Stimulated activated CD8-positive, alpha-beta memory T cell treated with anti-CD3 and anti-CD28 coated beads, Interleukin-7, amount 100 ng/mL, for 1 hour (primary cell): ENCODE measurements at places on chromosomes 2 and 18.

GRCh38 chr2:31660812-31661335 lies 80.1 kb upstream of the SRD5A2 start:
- no peak for DNase-seq

- no peak for DNase-seq
These were observed 76.4 kb downstream of the AGAP1 start for GRCh38 chr2:235570256-235570655.

GRCh38 chr2:219378163-219378851 lies 9.4 kb downstream of the DNPEP start:
- DNase-seq: no peak

DNA sequence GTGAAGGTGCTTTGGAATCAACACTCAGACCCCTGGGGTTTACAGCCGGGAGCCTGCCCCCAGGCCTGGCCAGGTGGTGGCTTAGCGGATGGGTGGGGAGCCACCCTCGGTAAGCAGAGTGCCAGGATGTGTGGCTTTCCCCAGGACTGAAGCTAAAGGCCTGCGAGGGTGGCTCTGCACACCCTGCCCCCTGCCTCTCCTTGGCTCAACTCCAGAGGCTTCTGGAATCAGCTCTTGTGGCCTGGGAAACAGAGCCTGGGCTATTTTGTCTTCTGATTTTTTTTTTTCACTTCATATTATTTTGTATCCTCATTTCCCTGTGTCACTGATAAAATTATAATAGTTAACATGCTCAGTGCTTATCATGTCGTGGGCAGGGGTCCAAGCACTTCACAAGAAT lies 79.8 kb downstream of the RHOB start:
- no peak for DNase-seq

GRCh38 chr2:173359231-173359630 lies 4.6 kb downstream of the CDCA7 start:
- no peak for DNase-seq

DNA sequence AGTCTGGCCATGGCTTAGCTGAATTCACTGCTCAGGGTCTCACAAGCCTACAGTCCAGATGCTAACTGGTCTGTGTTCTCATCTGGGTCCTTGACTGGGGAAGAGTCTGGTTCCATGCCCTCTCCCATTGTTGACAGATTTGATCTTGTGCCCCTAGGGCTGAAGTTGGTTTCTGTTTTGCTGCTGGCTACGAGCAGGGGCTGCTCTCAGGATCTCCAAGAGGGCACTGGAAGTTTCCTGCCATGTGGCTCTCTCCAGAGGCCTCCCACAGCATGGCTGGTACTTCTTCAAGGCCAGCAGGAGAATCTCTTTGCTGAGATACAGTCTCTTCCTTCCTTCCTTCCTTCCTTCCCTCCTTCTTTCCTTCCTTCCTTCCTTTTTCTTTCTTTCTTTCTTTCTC lies 78.1 kb downstream of the SPP2 start:
- DNase-seq: no peak

DNA sequence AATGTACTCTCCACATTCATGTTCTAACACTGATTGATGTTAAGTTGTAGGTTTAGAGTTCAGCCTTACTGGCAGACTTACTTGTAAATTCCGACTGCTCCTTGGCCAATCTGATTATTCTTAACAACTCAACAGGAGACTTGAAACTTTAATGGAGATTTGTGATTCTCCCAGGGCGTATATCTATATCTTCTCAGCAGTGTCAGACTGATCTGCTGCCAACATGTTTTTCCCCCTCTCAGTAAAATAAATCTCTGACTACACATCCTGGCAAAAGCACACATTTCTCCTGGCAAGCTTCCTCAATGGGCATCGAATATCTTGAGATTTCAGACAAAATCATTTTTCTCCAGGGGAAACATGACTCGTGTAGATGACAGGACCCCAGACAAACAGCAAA lies 1041.2 kb downstream of the DPP10 start:
- DNase-seq: no peak

- DNase-seq: no peak
These were observed 29.8 kb downstream of the ALPK2 start for GRCh38 chr18:58599106-58599505.

- DNase-seq: no peak
These were observed 578.7 kb downstream of the ADCYAP1 start for GRCh38 chr18:1483385-1483784.

DNA sequence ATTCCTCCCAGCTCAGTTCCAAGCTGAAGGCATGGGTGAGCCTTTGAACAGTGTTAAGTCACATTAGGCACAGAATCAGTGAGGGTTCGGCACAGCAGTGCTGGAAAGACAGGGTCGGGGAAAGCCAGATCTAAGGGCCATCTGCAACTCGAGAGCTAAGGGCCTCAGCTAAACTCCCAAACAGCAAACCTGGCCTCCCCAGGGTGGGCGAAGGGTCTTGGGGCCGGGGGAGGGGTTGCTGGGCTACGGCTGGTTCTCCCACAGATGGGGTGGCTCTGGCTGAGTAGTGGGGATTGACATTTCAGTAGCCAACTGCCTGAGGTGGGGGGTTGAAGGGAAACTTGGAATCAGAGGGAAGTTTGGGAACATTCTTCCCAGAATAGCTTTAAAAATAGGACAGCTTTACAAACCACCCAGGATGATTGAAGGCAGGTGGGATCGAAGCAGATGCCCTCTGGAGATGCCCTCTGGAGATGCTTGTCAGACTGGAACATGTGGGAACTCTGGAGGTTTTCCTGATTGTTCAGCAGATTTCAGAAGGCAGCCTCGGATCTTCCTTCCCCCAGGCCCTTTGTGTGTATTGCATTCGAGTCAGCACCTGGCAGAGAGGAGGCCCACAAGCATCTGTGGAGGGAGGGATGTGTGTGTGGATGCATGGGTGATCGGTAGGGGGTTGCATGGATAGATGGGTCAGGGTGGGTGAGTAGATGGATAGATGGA lies 156.4 kb downstream of the SMAD7 start:
- DNase-seq: no peak

DNA sequence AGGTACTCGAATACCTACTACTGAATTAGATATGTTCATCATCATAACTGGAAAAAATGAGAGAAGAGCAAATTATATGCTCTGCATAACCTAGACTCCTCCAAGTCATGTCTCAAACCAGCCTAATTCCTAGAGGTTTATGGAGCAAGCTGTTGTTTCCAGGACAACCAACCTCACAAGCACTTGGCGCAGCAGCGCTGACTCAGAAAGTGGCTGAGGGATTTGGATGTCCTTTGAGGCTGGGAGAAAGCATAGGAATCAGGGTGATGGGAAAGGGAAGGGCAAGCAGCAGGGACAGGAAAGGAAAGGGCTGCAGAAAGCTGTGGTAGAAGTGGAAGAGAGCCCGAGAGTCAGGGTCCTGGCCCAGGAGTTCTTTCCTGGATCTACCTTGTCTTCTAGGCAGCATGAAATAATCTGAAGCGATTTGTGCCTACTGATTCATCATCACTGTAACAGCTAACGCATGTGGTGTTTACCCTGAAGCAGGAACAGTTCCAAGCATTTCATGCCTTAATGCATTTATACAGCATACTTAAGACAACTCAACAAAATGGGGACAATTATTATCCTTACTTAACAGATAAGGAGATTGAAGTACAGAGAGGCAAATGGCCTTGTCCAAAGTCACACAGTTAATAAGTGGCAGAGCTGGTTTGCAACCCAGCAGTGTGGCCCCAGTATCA lies 3.7 kb downstream of the PLEK start:
- DNase-seq: no peak

GRCh38 chr2:143802871-143803650 lies 673.8 kb downstream of the ARHGAP15 start:
- DNase-seq: no peak

DNA sequence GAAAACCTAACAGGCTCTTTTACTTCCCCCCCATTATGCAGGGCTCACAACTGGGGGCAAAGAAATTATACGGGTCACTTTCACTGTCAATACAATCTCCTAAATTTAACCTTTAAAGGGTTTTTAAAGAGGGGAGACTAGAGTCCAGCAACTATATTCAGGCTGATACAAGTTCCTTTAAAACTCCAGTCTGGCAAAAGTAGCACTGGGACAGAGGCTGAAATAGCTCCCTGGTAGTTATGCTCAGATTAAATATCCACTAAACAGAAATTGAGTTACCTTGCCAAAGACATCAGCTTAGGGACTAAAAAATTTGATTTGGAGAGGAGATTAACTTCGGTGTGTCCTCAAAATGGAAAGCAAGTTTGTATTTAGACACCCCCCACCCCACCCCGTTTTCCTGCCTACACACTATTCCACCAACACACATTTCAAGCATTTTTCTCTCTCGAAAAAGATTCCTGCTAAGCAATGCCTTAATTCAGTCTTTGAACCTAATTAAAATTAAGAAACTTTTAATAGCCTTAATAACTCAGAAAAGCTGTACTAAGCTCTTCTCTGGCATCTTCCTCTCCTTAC lies 127.2 kb downstream of the OSBPL1A start:
- no peak for DNase-seq

DNA sequence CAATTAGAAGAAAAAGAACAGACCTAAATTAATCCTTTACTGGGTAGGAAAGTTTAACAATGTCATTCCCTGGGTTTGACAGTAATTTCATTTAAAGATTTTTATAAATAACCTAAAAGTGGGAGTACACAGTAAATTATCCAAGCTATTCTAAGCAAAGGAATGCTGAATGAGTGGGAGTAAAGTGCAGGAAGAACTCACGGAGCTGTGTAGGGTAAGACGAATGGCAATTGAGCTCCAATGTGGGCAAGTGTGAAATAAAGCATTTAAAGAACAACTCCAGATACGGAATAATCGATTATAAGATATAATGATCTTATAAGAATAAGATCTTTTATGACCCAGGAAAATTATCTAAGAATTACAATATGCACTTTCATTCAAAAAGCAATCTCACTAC lies 93.2 kb downstream of the LRRTM4 start:
- DNase-seq: no peak

DNA sequence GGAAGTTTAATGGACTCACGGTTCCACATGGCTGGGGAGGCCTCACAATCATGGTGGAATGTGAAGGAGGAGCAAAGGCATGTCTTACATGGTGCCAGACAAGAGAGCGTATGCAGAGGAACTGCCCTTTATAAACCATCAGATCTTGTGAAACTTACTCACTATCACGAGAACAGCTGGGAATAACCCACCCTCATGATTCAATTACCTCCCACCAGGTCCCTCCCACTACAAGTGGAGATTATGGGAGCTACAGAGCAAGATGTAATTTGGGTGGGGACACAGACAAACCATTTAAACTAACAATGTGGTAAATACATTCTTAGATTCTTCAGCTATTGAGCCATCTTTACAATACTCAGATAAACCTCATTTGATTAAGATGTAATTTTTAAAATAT lies 176.1 kb downstream of the SH3BP4 start:
- no peak for DNase-seq

DNA sequence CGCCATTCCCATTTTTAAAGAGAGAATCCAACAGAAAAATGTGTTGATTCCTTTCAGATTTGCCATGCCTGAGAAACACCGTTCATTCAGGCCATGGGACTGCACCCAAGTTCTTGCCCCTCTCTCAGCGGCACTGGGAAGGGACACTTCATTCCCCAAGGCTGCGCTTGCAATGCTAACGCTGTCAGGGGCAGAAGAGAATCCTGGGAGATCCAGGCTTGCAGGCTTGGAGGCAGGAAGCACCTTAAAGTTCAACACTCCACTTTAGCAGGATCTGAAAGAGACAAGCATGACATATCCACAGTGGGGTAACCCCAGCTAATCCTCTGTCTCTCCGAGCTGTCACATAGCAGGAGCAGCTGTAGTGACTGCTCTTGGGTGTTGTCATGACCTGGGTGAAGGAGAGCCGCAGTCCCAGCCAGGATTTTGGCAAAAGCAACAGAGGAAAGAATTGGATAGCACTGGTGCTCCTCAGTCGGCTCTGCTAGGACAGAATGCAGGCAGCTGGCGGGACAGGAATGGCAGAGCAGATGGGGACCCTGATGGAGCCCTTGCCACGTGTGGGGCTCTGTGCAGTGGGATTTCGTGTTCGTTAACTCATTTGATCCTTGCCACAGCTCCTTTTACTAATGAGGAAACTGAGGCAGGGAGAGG lies 22.0 kb upstream of the ODC1 start:
- no peak for DNase-seq

DNA sequence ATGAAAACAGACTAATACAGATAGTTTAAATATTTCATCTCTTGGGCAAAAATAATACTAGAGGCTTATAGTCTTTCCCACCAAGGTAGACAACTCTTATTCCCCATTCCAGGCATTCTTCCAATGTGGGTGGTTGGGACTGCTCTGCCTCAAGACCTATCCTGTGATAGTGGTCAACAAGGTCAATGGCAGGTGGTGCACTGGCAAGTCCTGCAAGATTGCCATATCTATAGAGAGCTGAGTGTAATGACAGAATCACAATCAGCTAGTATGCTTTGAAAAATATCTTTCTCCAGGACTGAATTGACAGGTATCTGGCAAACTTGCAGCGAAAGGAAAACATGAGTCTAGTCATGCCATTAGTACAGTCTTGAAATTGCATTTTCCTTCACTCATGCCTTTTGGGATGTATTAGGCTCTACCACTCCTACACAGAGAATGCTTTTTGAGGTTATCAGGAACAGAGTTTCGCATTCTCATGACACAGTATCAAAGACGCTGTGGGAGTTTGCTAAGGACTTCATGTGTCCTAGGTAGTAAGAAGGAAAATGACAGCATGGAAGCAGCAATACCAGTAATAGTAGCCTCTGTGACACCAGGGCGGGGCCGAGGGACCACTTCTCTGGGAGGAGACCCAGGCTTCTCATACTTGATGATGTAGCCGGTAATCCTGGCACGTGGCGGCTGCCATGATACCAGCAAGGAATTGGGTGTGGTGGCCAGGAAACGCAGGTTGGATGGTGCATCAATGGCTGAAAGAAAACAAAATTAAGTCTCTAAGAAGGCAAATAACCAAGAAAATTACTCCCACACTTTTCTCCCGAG lies 61.0 kb downstream of the FN1 start:
- DNase-seq: no peak

GRCh38 chr2:121071034-121071504 lies 213.9 kb downstream of the TFCP2L1 start:
- no peak for DNase-seq

GRCh38 chr2:188042412-188042811 lies 249.3 kb upstream of the GULP1 start:
- no peak for DNase-seq

- DNase-seq: no peak
These were observed 12.2 kb downstream of the CNDP2 start for GRCh38 chr18:74508366-74508765.

GRCh38 chr2:227411990-227412350 lies 24.2 kb upstream of the SCYGR1 start:
- DNase-seq: no peak

- DNase-seq: no peak
These were observed 141.1 kb downstream of the CELF4 start for GRCh38 chr18:37424507-37424906.

GRCh38 chr2:150860301-150860700 lies 372.8 kb upstream of the RND3 start:
- no peak for DNase-seq

DNA sequence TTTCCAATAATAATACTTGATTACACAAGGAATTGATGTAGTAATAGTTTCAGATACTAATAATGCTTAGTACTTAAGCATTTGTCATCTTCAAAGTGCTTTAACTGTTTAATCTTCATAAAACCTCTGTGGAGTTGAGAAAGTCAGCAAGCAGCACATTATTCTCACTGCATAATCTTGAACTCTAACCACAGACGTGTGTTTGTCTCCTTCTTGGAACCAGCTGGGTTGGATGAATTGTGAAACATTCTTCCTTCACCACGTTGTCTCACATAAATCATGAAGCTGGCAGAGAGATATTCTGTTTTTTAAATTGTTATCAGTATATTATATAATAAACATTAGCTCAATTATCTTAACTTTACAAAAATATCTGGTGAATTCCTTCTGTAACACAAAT lies 55.1 kb upstream of the LDAH start:
- no peak for DNase-seq

- no peak for DNase-seq
These were observed 362.8 kb downstream of the CBLN2 start for GRCh38 chr18:72181241-72181764.
